Activated T-cell treated with anti-CD3 and anti-CD28 coated beads for 24 hours (primary cell): ENCODE measurements at places on chromosomes 5 and 9.

GRCh38 chr5:128774605-128775004 lies 190.7 kb upstream of the SLC27A6 start:
- DNase-seq = no peak

- no peak for DNase-seq
These were observed 17.2 kb downstream of the PITX1 start for GRCh38 chr5:135016861-135017290.

- no peak for DNase-seq
These were observed 109.2 kb upstream of the SMIM23 start for GRCh38 chr5:171676286-171676944.

DNA sequence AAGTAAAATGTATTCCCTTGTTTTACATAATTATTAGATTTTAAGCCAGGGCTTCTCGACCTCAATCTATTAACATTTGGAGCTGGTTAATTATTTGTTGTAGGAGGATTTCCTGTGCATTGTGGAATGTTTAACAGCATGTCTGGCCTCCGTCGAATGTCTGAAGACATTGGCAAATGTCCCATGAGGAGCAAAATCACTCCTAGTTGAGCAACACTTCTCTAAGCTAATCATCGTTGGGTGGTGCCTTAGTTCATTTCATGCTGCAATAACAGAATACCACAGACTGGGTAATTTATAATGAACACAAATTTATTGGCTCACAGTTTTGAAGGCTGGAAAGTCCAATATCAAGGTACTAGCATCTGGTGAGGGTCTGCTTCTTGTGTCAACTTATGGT lies 13.4 kb upstream of the VPS13A start:
- no peak for DNase-seq
